ENCODE measurements at places on chromosomes 16 and 17. TPM values are rescaled to one million over a fixed set of nuclear protein-coding genes. Genes with fewer than 3 reads are reported as not detected.

- no peaks in the 10 kb centered on the region for H3K4me1 ChIP-seq
- no peaks in the 10 kb centered on the region for H3K27me3 ChIP-seq
- H3K36me3 ChIP-seq, result no peaks in the 10 kb centered on the region
- no peak overlapping the region for H3K4me3 ChIP-seq
These were observed 36.0 kb downstream of the TVP23A start for GRCh38 chr16:10782628-10783027.

DNA sequence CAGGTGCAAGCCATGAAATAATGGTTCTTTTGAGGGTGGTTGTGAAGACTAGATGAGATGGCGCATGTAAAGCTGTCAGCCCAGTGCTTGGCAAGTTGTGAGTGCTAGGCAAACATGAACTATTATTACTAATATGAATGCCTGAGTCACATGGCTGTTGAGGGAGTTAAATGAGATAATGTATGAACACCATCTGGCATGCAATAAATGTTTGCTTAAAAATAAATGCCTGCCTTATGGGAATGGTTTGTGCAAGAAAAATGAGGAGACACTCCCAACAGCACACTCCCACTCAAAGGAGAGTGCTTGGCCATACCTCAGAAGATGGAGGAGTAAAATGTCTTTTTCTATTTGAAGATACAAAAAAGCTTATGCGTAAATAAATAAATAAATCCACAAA, 3.6 kb downstream of the MAPK3 start:
- no peak for DNase-seq
- H3K4me1 ChIP-seq, result no peaks in the 10 kb centered on the region
- no peaks in the 10 kb centered on the region for H3K27me3 ChIP-seq
- H3K27ac ChIP-seq, result no peak overlapping the region
- no peak overlapping the region for H3K4me3 ChIP-seq

The LRRC45 gene
- total RNA-seq, result 4.7 TPM

- peaks cover 30% of the 10 kb centered on the region for H3K36me3 ChIP-seq
- no peaks in the 10 kb centered on the region for H3K4me1 ChIP-seq
- no peak overlapping the region for H3K4me3 ChIP-seq
- H3K27ac ChIP-seq, result no peak overlapping the region
- no peak for DNase-seq
These were observed 73.4 kb upstream of the GSG1L start for GRCh38 chr16:28136751-28137434.

GRCh38 chr16:24074574-24074973, 181.6 kb upstream of the CACNG3 start:
- no peaks in the 10 kb centered on the region for H3K36me3 ChIP-seq
- no peaks in the 10 kb centered on the region for H3K27me3 ChIP-seq
- no peaks in the 10 kb centered on the region for H3K4me1 ChIP-seq
- H3K27ac ChIP-seq, result no peak overlapping the region
- DNase-seq, result peak; percentile 38

GRCh38 chr17:60388742-60389141, 3.2 kb downstream of the USP32 start:
- no peaks in the 10 kb centered on the region for H3K4me1 ChIP-seq
- DNase-seq, result no peak
- H3K4me3 ChIP-seq, result no peak overlapping the region
- no peak overlapping the region for H3K27ac ChIP-seq
- no peaks in the 10 kb centered on the region for H3K27me3 ChIP-seq

DNA sequence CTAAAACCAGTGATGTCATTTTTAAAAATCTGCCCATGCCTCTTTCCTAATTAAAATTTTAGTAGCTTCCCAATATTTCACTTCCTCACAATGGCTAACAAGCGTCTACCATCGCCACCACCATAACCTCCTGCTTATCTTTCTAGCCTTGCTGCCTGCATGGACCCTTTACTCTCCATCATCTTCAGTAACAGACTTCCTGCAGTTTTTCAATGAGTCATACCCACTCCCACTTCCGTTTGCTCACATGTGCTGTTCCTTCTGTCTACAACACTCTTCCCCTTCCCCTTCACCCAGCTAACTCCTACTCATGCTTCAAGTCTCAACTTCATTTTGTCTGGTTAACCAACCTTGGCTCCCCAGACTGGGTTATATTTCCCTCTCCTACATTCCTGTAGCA, 12.8 kb upstream of the SKAP1 start:
- no peak for DNase-seq
- no peaks in the 10 kb centered on the region for H3K4me1 ChIP-seq
- no peak overlapping the region for H3K4me3 ChIP-seq
- no peaks in the 10 kb centered on the region for H3K27me3 ChIP-seq
- no peaks in the 10 kb centered on the region for H3K36me3 ChIP-seq
- no peak overlapping the region for H3K27ac ChIP-seq

DNA sequence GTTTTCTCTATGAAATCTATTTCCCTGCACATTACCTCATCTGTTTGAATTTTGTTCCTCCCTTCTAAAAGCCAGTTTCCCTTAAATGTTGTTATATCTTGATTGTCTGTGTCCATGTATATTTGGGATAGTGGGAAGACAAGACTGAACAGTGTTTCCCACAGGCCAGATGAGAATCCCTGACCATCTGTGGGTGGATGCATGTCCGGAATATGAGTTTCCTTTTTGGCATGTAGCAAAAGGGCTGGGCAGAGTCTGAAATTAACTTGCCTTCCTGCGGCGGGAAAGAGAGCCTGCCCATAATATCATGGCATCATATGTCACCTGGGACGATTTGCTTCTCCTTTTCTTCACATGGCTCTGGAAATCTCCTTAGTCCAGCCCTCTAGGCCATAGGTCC, 385.8 kb upstream of the MAF start:
- H3K4me3 ChIP-seq, result no peak overlapping the region
- H3K4me1 ChIP-seq, result no peaks in the 10 kb centered on the region
- DNase-seq, result no peak
- H3K27me3 ChIP-seq, result no peaks in the 10 kb centered on the region
- no peak overlapping the region for H3K27ac ChIP-seq
- no peaks in the 10 kb centered on the region for H3K36me3 ChIP-seq

DNA sequence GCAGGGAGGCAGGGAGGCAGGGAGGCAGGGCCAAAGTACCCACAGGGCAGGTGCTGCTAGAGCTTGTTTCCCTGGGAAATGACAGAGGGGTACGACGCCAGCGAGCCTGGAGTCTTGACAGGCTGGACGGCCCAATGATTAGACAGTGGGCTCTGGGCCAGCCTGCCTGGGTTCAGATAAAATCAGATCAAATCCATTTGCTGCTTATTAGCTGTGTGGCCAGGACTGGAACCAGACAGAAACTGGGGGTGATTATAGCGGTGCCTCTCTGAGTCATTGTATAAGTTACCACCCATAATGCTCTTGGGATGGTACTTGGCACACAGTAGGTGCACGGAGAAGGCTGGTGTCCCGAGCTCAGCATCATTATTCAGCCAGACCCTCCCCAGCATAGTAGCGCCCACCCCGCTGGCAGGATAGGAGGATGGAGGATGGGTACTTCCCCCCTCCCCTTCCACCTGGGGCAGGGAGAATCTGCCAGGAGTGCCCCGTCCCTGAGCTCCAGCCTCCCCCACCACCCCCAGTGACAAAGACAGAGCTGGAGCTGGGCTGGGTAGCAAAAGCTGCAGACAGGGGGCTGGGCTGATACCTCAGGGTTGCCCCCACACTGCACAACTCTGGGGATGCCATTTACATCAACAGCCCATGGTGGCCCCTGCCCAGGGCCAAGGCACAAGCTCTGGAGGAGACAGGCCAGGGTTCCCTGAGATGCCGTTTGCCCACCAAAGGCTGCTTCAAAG, 77.6 kb upstream of the TNRC6C start:
- H3K27ac ChIP-seq, result peak overlapping the region; percentile 67
- DNase-seq, result no peak
- no peaks in the 10 kb centered on the region for H3K36me3 ChIP-seq

The MFSD11 gene
- 29.3 TPM for total RNA-seq

DNA sequence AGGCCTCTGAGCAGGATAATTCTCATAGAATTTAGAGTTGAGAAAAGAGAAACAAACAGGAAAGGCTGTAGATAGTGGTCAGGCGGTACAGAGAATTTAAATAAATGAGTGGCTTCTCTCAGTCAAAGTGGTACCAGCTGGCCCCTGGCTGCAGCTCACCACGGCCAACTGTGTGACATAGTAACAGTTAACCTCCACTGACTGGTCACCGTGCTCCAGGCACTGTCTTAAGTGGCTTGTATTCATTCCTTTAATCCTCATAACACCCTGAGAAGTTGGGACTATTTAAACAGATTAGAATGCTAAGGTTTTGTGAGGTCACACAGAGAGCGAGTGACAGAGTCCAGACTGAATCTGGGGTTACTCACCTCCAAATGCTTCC, 108.9 kb downstream of the GNAO1 start:
- no peak for DNase-seq
- peak overlapping the region; percentile 78 for H3K27ac ChIP-seq
- no peaks in the 10 kb centered on the region for H3K36me3 ChIP-seq
- H3K4me1 ChIP-seq, result peaks cover 52% of the 10 kb centered on the region
- no peak overlapping the region for H3K4me3 ChIP-seq

DNA sequence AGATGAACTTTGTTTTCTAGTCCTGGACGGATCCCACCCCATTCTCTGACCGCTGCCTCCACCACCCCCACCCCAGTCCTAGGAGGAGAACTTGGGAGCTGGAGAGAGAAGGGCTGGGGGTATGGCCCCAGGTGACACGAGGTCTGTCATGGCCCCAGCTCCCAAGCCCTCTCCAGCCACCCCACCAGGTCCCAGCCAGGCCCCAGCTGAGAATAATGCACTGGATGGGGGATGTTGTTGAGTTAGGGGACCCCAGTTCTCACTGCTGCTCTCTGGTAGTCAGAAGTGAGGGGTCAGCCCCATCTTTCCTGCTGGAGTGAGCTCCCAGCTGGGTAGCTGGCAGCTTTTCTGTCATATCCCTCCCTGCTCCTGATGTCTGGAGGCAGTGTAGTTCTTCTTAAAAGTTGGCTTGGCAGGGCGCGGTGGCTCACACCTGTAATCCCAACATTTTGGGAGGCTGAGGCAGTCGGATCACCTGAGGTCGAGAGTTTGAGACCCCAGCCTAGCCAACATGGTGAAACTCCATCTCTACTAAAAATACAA, 4.6 kb upstream of the COL1A1 start:
- H3K27me3 ChIP-seq, result no peaks in the 10 kb centered on the region
- peaks cover 2% of the 10 kb centered on the region for H3K4me1 ChIP-seq
- no peak for DNase-seq
- H3K4me3 ChIP-seq, result no peak overlapping the region
- H3K27ac ChIP-seq, result peak overlapping the region; percentile 53

- peaks cover 52% of the 10 kb centered on the region for H3K4me1 ChIP-seq
- H3K27ac ChIP-seq, result peak overlapping the region; percentile 72
- no peaks in the 10 kb centered on the region for H3K27me3 ChIP-seq
- no peak overlapping the region for H3K4me3 ChIP-seq
- no peaks in the 10 kb centered on the region for H3K36me3 ChIP-seq
These were observed 218.5 kb upstream of the GSE1 start for GRCh38 chr16:85394456-85395206.

The KRTAP4-3 gene
- not detected for total RNA-seq

DNA sequence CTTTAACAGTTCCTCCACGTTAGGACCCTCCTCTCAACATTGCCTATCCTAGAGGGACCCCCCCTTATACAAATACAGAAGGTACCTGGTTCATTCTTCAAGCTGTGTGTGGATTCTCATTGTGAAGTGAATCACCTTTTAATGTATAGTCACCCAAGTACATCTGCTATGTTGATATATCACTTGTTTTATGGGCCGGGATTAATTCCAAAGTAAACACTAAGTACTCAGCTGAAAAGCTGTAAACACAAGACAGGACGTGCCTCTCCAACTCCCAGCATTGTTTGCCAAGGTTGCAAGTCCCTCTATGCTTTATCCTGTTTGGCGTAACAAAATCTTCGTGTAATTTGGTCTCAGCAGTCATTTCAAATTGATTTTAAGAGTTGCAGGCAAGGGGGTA, 123.6 kb downstream of the RBFOX1 start:
- no peaks in the 10 kb centered on the region for H3K4me1 ChIP-seq
- H3K36me3 ChIP-seq, result no peaks in the 10 kb centered on the region
- no peaks in the 10 kb centered on the region for H3K27me3 ChIP-seq

The PAFAH1B1 gene
- total RNA-seq, result 71.6 TPM

DNA sequence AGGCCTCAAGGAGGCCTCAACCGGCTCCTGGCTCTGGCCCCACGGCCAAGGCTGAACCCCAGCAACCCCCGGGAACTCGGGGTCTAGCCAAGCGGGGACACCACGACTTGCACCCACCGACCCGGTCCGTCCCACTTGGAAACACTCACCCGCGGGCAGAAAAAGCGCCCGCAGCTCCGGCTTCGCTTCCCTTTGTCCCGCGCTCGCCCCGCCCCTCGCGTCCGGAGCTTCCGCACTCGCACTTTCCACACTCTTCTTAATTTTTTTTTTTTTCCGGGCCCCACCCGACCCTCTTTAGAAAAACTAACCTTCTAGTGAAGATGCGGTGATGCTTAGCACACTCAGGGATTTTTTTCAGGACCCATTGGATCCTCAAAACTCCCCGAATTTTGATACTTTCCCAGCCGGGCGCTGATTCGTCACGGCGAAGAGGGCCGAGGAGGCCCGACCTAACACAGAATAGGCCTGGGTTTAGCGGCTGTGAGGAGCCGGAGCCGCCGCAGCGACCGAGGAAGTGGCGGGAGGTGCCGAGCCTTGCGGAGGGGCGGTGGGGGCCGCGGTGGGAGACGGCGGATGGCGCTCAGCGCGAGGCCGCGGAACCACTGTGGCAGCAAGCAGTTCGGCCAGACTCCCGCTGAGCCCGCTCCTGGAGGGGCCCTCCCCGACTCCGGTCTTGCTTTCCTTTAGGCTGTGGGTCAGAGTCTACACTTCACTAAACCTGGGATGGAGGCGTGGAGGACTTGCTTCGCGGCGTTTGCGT, at the start of gene SMARCE1:
Gene SMARCE1 (minus strand): TSS at position 195 of the 760 bp plus-strand sequence. CDS start 2,016 bp downstream, outside the sequence.
- H3K27ac ChIP-seq, result peak within 1 kb of the TSS; percentile 96
- peaks cover 5% of the 10 kb centered on the region for H3K36me3 ChIP-seq
- no peaks in the 10 kb centered on the region for H3K27me3 ChIP-seq

The SSTR5 gene
- total RNA-seq, result 2.7 TPM

DNA sequence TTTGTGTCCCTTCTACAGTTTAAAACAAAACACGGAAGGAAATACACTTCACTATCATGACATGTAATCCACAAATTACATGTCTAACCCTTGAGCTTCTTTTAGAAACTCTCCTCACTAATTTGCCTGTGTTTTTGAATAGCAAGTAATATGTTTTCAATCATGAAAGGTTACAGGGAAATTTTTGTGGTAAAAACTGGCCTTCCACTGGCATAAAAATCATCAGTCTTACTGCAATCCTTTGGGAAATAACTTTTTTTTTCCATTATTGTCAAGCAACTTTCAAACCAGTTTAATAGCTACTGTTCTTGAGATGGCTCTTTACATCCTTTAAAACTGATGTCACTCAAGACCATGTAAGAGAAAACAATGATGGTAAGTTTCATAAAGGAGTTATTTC, 27.0 kb downstream of the MYO1D start:
- H3K27me3 ChIP-seq, result no peaks in the 10 kb centered on the region
- H3K4me1 ChIP-seq, result no peaks in the 10 kb centered on the region
- no peak overlapping the region for H3K27ac ChIP-seq
- H3K4me3 ChIP-seq, result no peak overlapping the region
- no peaks in the 10 kb centered on the region for H3K36me3 ChIP-seq
- no peak for DNase-seq

GRCh38 chr16:62408760-62409159, 372.5 kb upstream of the CDH8 start:
- H3K27me3 ChIP-seq, result no peaks in the 10 kb centered on the region
- no peaks in the 10 kb centered on the region for H3K4me1 ChIP-seq
- DNase-seq, result no peak
- H3K27ac ChIP-seq, result no peak overlapping the region
